Peyer's patch (tissue), 4 donors: ENCODE measurements at places on chromosomes 3 and 15.

GRCh38 chr15:90529011-90529370 is 732 bp upstream of the CRTC3 start:
- DNase-seq: no peak

- no peak for DNase-seq
These were observed 33.6 kb downstream of the SPATA12 start for GRCh38 chr3:57093971-57094535.

GRCh38 chr15:68589783-68590710 is 11.3 kb downstream of the CORO2B start:
- DNase-seq: no peak

- DNase-seq: no peak
These were observed 35.2 kb downstream of the ARMC8 start for GRCh38 chr3:138222131-138222941.

DNA sequence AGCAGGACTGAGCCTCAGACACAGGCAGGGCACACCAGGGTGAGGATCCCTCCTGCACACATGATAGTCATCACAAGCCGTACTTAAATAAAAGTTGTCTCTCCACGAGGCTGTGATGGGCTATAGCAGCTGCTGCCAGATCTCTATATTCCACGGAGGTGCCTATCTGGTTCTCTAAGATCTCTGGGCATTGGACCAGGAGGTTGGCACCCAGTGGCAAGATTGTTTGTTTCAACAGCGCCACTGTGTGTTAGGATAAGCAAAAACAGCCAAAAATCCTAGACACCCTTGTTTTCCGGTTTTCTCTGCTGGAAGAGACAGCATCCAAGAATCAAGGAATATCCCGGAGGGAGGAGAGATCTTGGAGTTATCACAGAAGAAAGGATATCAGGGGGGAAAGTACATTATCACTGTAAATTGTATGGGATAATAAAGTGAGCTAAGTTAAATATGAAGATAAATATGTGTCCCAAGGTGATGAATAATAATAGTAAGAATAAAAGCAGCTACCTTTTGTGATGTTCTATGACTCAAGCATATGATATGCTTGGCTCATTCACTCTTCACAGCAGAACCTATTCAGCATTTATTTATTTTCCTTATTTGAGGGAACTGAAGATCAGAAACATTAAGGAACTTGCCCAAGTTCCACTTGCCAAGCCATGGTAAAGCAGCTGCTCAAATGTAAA is 90.6 kb upstream of the AKAP13 start:
- DNase-seq: no peak

DNA sequence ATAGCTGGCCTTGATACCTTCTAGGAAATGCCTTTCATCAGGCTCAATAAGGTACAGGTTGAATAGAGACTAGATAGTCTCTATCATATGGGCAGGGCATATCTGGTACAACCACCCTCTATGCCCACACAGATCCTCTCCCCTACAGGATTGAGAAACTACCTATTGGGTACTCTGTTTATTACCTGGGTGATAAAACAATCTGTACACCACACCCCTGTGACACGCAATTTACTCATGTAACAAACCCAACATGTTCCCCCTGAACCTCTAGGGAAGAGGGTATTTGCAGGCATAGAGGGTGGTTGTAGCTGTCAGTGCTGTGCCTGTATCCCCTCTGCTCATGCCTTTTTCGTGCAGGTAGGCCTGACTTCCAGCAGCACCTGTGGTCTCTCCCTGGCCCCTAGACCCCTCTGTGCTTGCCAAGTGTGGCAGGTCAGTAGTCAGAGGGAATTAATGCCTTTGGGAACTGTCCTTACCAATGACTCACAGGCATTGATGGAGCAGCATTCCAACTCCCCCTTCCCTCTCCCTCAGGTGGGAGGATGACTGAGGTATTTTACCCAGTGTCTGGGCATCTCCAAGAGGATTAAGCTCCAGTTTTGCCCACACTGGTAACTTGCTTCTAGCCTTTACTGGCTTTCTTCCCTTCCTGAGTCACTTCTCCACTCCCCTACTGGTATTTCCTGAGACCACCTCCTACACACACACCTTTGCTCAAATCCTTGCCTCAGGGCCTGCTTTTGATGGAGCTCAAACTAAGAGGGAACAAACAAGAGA is 18.3 kb downstream of the CLSTN2 start:
- DNase-seq: no peak

- no peak for DNase-seq
These were observed 66.8 kb downstream of the STAC start for GRCh38 chr3:36447061-36447460.

- no peak for DNase-seq
These were observed 59.4 kb downstream of the GABRB3 start for GRCh38 chr15:26713498-26713897.

DNA sequence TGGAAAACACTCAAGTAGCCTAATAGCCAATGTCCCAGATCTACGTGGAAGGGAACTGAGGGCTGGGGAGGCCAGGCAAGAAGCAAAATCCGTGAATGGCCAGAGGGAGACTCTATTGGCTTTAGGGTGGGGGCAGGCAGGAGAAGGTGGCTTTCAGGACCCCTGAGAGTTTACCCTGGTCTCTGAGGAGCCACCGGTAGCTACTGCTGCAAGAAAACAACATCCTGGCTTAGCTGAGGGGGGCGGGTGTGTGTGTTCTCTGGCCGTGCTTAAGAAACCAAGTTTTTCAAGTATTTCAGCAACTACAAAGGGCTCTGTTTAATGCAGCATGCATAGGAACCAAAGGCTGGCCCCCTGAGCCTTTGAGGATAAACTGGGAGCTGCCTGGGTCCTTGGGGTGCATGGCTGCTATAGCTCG is 47.6 kb upstream of the TRPM1 start:
- DNase-seq: no peak

GRCh38 chr3:100465892-100466777 is 26.3 kb upstream of the TMEM45A start:
- no peak for DNase-seq

DNA sequence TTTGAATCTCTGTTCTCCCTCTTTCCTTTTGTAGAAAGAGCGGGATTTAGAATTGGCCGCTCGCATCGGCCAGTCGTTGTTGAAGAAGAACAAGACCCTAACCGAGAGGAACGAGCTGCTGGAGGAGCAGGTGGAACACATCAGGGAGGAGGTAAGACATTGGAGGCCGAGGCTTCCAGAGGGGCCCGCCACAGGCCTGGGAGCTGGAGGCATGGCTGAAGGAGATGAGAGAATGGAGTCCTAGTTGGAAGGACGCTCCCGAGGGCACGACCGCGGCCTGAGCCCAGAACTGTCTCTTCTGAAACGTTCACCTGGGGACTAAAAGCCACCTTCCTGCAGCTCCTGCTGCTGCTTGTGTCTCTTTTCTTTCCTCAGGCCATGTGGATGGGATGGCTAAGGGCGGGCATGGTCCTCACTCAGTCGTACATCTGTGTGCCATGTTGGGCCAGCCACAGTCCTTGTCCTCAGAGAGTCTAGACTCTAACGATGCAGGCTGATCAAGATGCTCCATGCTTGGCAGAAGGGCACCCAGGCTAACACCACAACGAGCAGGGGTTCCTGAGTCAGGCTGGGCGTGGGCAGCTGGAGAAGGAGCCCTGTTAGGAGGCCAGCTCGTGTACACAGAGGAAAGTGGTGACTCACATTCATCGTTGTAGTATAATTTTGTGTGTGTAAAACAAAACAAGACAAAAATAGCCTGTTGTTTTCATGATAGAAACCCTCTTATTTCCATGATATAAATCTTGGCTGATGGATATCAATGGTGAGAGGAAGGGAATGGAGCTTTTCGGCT is 81.1 kb downstream of the CCK start:
- no peak for DNase-seq

- no peak for DNase-seq
These were observed 170.4 kb downstream of the ADAMTS17 start for GRCh38 chr15:100171411-100171810.

DNA sequence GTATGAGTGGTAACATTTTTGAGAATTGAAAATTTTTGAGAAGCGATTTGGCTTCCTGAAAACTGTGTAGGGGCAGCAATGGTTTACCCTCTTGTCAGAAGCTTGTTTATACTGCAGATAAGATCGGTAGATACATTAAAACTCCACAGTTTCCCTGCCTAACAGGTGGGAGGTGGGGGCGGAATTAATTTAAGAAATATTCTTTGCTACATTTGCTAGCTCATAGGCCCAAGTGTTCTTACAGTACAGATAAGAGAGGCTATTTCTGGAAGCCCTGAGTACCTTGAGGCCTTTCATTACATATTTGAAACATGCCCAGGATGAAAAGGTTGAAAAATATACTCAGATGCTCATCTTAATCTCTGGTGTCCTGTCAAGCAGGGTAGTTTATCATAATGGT is 285.5 kb downstream of the UBE2E2 start:
- DNase-seq: no peak

GRCh38 chr15:65752151-65752700 is 39.9 kb downstream of the DENND4A start:
- DNase-seq: no peak

- DNase-seq: no peak
These were observed 117.2 kb downstream of the FNDC3B start for GRCh38 chr3:172156586-172156955.

DNA sequence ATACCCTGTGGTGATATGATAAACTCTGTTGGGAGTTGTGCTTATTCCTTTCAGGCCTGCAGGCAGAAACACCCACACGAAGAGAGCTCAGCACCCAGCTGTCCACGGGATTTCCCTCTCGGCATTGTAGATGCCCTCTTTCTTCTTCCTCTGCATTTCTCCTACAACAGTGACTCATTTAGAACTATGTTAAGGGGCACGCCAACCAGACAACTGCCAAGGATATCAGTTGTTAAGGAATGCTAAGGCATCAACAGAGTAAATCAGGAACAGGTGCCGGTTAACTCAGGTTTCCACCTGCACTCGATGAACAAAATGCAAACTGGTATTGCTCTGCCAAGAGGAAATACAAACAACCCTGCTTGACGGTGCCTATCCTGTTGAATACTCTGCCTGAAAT is 270.0 kb upstream of the PEX5L start:
- DNase-seq: no peak

- no peak for DNase-seq
These were observed 7.3 kb downstream of the CYP19A1 start for GRCh38 chr15:51331141-51331540.

- DNase-seq: no peak
These were observed 19.9 kb downstream of the ALDH1L1 start for GRCh38 chr3:126160243-126161210.

- DNase-seq: no peak
These were observed 48.6 kb downstream of the SHOX2 start for GRCh38 chr3:158057666-158058065.

DNA sequence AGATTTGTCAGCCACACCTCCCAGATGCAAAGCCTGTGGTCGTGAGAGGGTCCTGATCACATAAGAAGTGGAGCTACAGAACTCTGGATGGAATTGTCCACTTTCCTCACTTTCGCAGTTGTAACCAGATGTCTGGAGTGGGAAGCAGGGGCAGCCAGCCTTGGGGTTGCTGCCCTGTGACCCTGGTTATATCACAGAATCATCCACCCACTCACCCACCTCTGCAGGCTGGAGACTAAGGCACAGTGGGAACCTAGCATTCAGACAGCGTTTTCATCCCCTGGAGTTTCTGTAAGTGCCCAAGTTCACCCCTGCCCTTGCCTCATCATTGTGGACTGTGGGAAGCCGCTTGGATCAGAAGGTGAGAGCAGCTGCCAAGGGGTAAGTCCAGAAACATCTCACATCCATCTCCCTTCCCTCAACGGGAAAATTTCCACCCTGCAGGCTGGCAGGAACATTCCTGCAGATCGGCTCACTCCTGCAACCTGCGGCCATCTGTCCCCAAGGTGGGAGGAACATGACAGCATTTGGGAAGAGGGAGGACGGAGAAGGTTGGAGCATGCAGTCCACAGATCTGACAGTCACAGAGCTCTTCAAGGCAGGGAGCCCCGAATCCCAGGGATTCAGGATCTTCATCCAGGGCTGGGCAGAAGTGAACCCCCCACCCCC is 2.9 kb upstream of the IQSEC1 start:
- no peak for DNase-seq

GRCh38 chr3:14621093-14621492 is 30.5 kb upstream of the CCDC174 start:
- DNase-seq: no peak

GRCh38 chr15:93190238-93190637 is 101.2 kb upstream of the RGMA start:
- no peak for DNase-seq

GRCh38 chr3:188385295-188385694 is 231.3 kb downstream of the LPP start:
- no peak for DNase-seq

DNA sequence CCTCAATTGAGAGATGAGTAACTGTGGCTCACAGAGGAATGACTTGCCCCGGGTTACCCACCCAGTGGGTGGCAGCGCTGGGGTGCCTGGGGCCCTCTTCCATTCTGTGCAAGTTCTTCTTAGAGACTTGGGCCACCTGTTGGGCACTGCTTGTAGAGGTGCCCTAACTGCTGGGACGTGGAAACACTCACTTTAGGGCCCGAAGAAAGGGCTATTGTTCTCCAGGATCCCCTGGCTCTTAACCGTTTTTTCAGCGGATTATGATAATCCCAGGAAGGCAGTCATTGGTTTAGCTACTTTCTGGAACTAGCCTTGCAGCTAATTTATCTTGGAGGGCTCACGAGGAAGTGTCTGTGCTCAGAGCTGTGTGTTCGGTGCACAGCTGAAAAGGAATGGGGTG is 66.0 kb upstream of the GCNT3 start:
- no peak for DNase-seq

GRCh38 chr3:14941871-14942270 is 5.5 kb upstream of the NR2C2 start:
- no peak for DNase-seq

DNA sequence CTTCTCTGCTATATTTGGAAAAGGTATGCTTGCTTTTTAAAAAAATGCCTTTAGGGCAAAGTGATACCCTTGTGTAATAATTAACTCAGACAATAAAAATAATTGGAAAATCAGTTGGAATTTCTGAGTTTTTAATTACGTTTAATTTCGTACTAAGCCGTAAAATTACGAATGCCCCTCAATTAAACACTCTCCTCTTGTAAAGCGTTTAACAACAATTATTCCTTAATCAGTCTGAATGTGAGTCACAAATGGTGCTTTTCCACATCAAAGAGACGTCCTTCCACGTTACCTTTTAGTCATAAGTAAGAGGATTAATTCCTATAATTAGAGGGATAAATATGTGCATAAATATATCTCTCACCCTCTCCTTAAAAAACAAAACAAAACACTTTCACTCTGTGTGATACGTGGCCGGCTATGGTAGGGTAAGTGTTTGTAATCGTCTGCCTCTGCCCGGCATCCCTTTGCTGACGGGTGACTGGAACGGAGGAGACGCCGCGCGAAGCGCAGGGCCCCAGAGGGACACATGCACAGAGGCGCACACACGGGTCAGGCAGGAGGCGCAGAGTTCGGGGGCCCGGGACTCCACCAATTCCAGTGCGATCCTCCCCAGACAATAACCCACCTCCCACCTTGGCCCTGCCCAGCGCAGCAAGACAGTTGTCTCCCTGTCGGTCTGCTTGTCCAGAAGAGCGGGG is 9.7 kb upstream of the MEIS2 start:
- DNase-seq: no peak
